Caco-2 (cell line): ENCODE measurements at places on chromosomes 3 and 15. TPM values are rescaled to one million over a fixed set of nuclear protein-coding genes. Genes with fewer than 3 reads are reported as not detected.

Gene ROBO1
- total RNA-seq = 1.8 and 2.3 TPM in 2 replicates

Gene ELP6
- 41.0 and 42.0 TPM in 2 replicates for total RNA-seq

Gene C3orf85
- total RNA-seq = 0.48 and 0.81 TPM in 2 replicates

Gene GOLGA8G
- total RNA-seq = not detected in 2 replicates

Gene CNTN4
- total RNA-seq = 51.3 and 59.7 TPM in 2 replicates

Gene RTP1
- total RNA-seq = not detected in 2 replicates

Gene NUDT16
- total RNA-seq = 16.6 TPM in 2 replicates

GRCh38 chr3:3476669-3477068 is 297.2 kb upstream of the CRBN start:
- H3K4me3 ChIP-seq = no peak overlapping the region
- DNase-seq = no peak
- no peak overlapping the region for H3K27ac ChIP-seq
- no peaks in the 10 kb centered on the region for H3K27me3 ChIP-seq
- no peaks in the 10 kb centered on the region for H3K4me1 ChIP-seq

GRCh38 chr3:96213393-96213792 is 601.0 kb upstream of the EPHA6 start:
- H3K27me3 ChIP-seq = no peaks in the 10 kb centered on the region
- H3K4me3 ChIP-seq = no peak overlapping the region
- no peak overlapping the region for H3K27ac ChIP-seq
- no peak for DNase-seq
- no peaks in the 10 kb centered on the region for H3K36me3 ChIP-seq

DNA sequence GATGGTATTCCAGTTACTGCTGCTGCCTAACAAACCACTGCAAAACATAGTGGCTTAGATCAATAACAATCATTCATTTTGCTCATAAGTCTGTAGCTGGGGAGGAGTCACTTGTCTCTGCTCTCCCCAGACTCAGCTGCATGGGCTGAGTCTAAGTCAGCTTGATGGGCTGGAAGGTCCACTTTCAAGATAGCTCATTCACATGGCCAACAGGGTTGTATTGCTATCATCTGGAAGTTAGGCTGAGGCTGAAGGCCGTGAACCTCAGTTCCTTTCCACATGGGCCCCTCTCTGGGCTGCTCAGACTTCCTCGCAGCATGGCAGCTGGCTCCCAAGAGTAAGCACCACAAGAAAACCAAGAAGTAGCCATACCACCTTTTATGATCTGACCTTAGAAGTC is 28.7 kb upstream of the BFSP2 start:
- H3K27me3 ChIP-seq = no peaks in the 10 kb centered on the region; the same call in none of the 2 replicates
- no peak for DNase-seq
- H3K36me3 ChIP-seq = no peaks in the 10 kb centered on the region
- no peak overlapping the region for H3K27ac ChIP-seq
- H3K4me1 ChIP-seq = no peaks in the 10 kb centered on the region

DNA sequence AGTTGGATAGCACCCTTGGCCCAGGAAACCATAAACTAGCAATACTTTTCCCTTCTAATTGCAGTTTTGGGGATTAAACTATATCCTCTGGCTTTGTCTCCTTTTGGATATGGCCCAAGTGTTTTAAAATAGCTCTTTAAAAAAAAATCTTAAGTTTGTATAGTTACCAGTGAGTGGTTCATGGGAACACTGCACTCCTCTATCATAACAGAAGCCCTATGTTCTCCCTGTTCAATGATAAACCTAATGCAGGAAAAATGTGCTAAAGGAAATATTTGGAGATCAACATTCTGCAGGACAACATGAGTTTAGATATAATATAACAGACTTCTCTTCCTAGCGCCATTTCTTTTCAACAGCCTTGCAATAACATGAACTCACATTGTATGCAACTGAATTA is 13.1 kb downstream of the MRPL47 start:
- DNase-seq = no peak
- no peaks in the 10 kb centered on the region for H3K4me1 ChIP-seq
- no peaks in the 10 kb centered on the region for H3K27me3 ChIP-seq
- H3K27ac ChIP-seq = no peak overlapping the region

DNA sequence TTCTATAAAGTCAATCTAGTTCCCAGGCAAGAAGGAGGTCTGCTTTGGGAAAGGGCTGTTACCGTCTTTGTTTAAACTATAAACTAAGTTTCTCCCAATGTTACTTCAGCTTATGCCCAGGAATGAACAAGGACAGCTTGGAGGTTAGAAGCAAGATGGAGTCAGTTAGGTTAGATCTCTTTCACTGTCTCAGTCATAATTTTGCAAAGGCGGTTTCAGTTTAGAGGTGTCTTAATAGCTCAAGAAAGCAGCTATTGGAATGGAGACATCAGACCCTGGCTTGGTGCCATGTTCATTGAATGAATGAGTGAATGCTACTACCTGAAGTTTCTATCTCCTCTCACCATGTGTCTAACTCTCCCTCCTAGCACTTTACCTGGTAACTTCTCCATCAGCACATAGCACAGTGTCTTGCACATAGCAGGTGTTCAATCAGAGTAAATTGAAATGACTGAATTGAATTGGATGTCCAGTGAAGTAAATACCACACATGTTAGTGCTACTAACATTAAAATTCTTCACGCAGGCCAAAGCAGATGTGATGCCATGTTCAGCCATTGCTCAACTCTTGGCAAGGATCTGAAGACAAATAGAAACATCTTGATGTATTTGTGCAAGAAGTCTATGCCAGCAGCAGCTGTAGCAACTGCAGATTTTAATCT is 28.2 kb downstream of the CLEC3B start:
- H3K27me3 ChIP-seq = no peaks in the 10 kb centered on the region
- no peak for DNase-seq
- H3K4me1 ChIP-seq = peaks cover 9% of the 10 kb centered on the region; the same call in 1 of the 2 replicates
- H3K27ac ChIP-seq = no peak overlapping the region
- no peaks in the 10 kb centered on the region for H3K36me3 ChIP-seq

- H3K4me1 ChIP-seq = peaks cover 4% of the 10 kb centered on the region; the same call in 1 of the 2 replicates
- 0 out of 2 replicates have a peak, but pooled peaks cover 1% of the 10 kb centered on the region for H3K36me3 ChIP-seq
- DNase-seq = peak; percentile 66
- H3K4me3 ChIP-seq = no peak overlapping the region
- peak overlapping the region; percentile 12 for H3K27ac ChIP-seq
- H3K27me3 ChIP-seq = no peaks in the 10 kb centered on the region
These were observed 68.4 kb upstream of the HACD2 start for GRCh38 chr3:123653221-123653682.

DNA sequence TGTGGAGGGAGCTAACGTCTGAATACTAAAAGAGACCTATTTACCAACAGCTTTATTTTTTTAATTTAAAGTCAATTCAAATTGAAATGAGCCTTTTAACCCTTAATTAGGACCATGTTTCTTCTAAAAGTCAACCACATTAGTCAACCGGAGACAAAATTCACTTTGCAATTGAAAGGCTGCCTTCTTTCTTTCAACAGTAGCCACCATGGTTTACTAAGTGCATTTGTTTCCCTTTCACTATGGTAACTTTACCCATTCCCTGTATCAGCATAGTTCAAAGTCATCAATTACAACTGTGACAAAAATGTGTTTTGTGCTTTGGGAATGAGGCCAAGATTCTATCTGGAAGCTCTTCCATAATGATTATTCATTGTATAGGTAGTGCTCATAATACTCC is 225.4 kb downstream of the EPHA3 start:
- no peak for DNase-seq
- H3K27ac ChIP-seq = no peak overlapping the region
- no peaks in the 10 kb centered on the region for H3K36me3 ChIP-seq

GRCh38 chr3:53238051-53238850 is 17.6 kb downstream of the TKT start:
- H3K4me1 ChIP-seq = peaks cover 18% of the 10 kb centered on the region
- peak overlapping the region; percentile 53 for H3K27ac ChIP-seq
- peaks cover 5% of the 10 kb centered on the region for H3K36me3 ChIP-seq
- H3K27me3 ChIP-seq = no peaks in the 10 kb centered on the region

GRCh38 chr3:114126461-114126860 is 52.4 kb downstream of the DRD3 start:
- H3K36me3 ChIP-seq = no peaks in the 10 kb centered on the region
- no peaks in the 10 kb centered on the region for H3K4me1 ChIP-seq
- DNase-seq = no peak
- H3K27me3 ChIP-seq = no peaks in the 10 kb centered on the region
- H3K4me3 ChIP-seq = no peak overlapping the region

- no peaks in the 10 kb centered on the region for H3K4me1 ChIP-seq
- H3K27ac ChIP-seq = no peak overlapping the region
- no peaks in the 10 kb centered on the region for H3K36me3 ChIP-seq
- no peak for DNase-seq
These were observed 169.3 kb downstream of the DPH6 start for GRCh38 chr15:35376707-35377106.

DNA sequence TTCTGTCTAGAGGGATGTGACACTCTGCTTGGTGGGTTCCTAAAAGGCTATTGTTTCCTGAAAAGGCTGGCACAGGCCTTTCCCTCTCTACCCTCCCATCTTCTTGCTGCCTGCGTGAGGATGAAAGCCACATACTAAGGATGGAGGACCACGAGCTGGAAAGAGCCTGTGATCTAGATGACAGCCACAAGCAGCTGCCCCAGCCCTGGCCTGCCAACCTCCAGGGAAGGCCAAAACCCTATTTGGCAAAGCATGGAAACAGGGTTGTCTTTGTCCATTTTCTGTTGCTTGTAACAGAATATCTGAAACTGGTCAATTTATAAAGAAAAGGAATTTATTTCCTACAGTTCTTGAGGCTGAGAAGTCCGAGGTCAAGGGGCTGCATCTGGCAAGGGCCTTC is 144.5 kb downstream of the FBLN2 start:
- no peaks in the 10 kb centered on the region for H3K36me3 ChIP-seq
- H3K4me1 ChIP-seq = no peaks in the 10 kb centered on the region
- H3K27me3 ChIP-seq = peaks cover 1% of the 10 kb centered on the region
- H3K27ac ChIP-seq = no peak overlapping the region

- no peaks in the 10 kb centered on the region for H3K4me1 ChIP-seq
- H3K27me3 ChIP-seq = no peaks in the 10 kb centered on the region
- no peak overlapping the region for H3K27ac ChIP-seq
- no peak overlapping the region for H3K4me3 ChIP-seq
- H3K36me3 ChIP-seq = no peaks in the 10 kb centered on the region
These were observed 82.2 kb upstream of the VEPH1 start for GRCh38 chr3:157585386-157585785.

GRCh38 chr15:65184305-65184867 is 756 bp downstream of the CLPX start:
- peak; percentile 69 for DNase-seq
- H3K36me3 ChIP-seq = no peaks in the 10 kb centered on the region
- 0 out of 2 replicates have a peak, but pooled peaks cover 4% of the 10 kb centered on the region for H3K4me1 ChIP-seq
- peak overlapping the region; percentile 94 for H3K4me3 ChIP-seq
- peak overlapping the region; percentile 86 for H3K27ac ChIP-seq

GRCh38 chr15:69719527-69720240 is 267.1 kb downstream of the RPLP1 start:
- H3K27ac ChIP-seq = no peak overlapping the region
- H3K4me1 ChIP-seq = no peaks in the 10 kb centered on the region
- DNase-seq = no peak
- H3K27me3 ChIP-seq = no peaks in the 10 kb centered on the region; the same call in 1 of the 2 replicates
- H3K4me3 ChIP-seq = no peak overlapping the region

DNA sequence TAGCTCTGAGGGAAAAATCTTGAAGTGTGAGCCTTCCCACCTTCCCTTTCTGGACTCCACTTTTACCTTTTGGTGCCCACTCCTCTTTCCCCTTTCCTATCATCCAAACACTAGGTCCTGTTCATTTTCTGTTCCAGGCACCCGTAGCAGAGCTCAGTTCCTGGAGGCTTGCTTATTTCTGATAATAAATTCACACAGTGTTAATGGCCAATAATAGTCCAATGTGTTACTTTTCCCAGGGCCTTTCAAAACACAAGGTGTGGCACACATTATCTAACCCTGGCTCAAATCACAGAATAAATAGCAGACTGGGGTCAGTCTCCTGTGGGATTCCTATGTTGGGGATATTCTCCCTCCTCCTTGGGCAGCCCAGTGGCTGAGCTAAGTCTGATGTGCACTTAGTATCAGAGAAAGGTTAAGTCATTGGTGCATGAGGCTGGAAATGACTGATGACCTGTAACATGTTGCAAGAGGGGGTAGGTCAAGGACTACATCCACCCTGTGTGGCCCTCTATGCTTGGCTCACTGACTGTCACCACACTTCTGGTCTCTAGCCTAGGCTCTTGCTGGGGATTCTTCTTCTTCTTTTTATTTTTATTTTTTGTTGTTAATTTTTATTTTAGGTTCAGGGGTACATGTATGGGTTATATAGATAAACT is 43.7 kb upstream of the ROPN1 start:
- no peak overlapping the region for H3K4me3 ChIP-seq
- no peak overlapping the region for H3K27ac ChIP-seq
- H3K4me1 ChIP-seq = peaks cover 6% of the 10 kb centered on the region
- DNase-seq = no peak
